ENCODE measurements at places on chromosomes 11 and 22. TPM values are rescaled to one million over a fixed set of nuclear protein-coding genes. Genes with fewer than 3 reads are reported as not detected.

- no peak for DNase-seq
- H3K4me1 ChIP-seq = no peaks in the 10 kb centered on the region
- no peak overlapping the region for H3K4me3 ChIP-seq
- H3K36me3 ChIP-seq = no peaks in the 10 kb centered on the region
- H3K27me3 ChIP-seq = no peaks in the 10 kb centered on the region
- no peak overlapping the region for H3K27ac ChIP-seq
Observed at GRCh38 chr22:49540913-49541692, 286.6 kb downstream of the BRD1 start.

HEPN1 gene
- not detected for total RNA-seq

GRCh38 chr11:1000357-1001278 lies 35.9 kb downstream of the MUC6 start:
- no peak for DNase-seq
- H3K27me3 ChIP-seq = no peaks in the 10 kb centered on the region
- H3K36me3 ChIP-seq = peaks cover 13% of the 10 kb centered on the region
- H3K27ac ChIP-seq = no peak overlapping the region
- peaks cover 10% of the 10 kb centered on the region for H3K4me1 ChIP-seq

HOATZ gene
- not detected for total RNA-seq

GRK3 gene
- total RNA-seq = 33.0 TPM

- H3K27me3 ChIP-seq = no peaks in the 10 kb centered on the region
- DNase-seq = no peak
- H3K4me1 ChIP-seq = peaks cover 48% of the 10 kb centered on the region
- no peak overlapping the region for H3K27ac ChIP-seq
- H3K4me3 ChIP-seq = no peak overlapping the region
Observed at GRCh38 chr11:114160894-114161293, 101.4 kb downstream of the ZBTB16 start.
